ENCODE measurements at places on chromosomes 12 and 14.

- no peak for DNase-seq
These were observed 42.2 kb downstream of the ZCRB1 start for GRCh38 chr12:42283739-42284138.

GRCh38 chr14:28769276-28769880, 2.8 kb downstream of the FOXG1 start:
- no peak for DNase-seq

DNA sequence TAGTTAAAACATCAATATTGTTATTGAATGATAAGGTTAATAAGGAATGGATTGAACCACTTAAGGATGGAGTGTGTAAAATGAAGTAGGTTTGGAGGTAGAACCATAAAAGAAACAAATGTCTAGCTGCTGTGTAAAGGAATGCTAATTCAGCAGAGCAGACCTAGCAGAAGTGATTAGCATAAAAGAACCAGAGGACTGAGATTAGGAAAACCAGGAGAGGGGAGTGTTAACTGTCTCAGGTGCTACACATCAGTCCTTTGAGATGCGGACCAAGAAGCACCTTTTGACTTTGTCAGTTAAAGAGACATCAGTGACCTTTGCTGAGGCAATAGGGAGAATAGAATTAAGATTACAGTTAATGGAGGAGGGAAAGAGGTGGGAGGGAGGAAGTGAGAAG, 84.5 kb downstream of the PLEKHA5 start:
- DNase-seq = no peak

GRCh38 chr12:561908-562593, 101.2 kb downstream of the NINJ2 start:
- DNase-seq = no peak

GRCh38 chr14:72513965-72514659, 379.8 kb downstream of the DPF3 start:
- DNase-seq = no peak

DNA sequence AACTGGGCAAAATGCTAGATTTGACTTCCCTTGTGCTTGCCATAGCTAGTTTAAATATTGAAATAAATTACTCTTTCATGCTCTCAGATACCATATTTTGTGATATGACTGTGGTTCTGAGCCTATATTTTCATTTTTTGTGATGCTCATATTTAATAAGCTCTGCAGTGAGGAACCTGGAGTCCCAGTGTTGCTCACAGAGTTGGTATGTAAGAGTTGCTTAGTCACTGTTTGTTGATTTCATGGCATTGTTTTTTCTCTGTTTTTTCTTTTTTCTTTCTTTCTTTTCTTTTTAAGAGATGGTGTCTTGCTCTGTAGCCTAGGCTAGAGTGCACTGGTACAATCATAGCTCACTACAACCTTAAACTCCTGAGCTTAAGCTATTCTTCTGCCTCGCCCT, 750.5 kb upstream of the TMEM132C start:
- no peak for DNase-seq

DNA sequence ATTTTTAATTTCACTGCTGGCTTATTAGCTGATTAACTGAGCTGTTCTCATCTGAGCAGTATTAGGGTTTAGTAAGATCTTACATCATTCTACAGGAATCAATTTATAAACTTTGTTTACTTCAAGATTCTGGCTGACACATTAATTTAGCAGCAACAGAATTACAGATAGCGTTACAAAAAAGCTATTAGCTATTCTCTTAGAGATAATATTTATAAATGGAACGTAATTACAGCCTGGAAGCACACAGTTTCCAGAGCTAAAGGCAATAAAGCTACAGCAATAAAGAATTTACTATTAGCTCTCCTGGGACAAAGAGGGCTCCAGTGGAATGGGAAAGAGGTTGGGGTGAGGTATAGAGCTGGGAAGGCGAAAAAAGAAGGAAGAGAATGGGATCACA, 34.7 kb downstream of the PDE6H start:
- no peak for DNase-seq

DNA sequence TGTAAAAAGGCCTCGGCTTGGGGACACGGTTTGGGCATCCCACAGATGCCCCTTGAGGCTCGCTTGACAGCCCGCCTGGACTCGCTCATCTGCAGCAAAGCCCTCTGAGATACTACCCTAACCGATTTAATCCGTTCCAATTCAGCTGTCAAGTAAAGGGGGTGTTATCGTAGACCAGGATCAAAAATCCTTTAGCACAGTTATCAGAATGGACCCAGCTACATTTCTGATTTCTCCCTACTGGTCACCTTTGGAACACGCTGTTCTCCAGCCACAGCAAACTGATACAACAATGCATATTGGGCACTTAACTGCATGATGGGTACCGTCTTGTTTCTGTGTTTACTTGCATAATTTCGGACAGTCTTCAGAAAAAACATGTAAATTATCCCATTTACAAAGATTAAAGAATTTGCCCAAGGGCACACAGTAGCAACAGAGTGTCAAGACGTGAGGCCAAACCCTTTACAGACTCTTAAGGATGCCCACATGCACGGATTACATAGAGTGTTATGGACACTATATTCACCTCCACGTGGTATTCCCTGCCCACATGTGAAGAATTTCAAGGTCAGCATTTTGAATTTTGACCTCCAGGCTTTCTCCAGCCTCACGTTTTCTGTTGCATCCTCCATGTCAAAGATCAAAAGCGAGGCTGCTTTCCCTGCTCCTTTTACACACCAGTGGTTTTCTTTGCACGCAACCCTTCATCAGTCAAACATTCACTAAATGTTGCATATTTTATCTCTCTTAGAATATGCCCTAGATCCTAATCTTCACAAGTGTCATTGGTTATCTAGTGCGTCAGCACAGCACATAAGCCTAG, 3.2 kb upstream of the DUSP6 start:
- no peak for DNase-seq

DNA sequence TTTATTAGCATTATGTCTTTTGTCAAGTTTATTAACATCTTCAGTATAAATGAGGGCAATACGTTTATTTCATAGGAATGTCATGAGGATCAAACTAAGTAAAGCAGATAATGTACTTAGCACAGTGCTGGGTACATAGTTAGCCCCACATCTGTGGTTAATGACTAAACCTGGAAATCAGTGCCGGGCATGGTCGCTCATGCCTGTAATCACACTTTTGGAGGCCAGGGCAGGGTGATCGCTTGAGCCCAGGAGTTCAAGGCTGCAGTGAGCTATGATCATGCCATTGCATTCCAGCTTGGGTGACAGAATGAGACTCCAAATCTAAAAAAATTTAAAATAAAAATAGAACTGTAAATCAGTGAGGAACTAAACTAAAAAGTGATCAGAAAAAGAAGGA, 44.8 kb upstream of the GUCY2C start:
- DNase-seq = no peak

- DNase-seq = no peak
These were observed 15.0 kb downstream of the GABARAPL1 start for GRCh38 chr12:10227648-10228047.

DNA sequence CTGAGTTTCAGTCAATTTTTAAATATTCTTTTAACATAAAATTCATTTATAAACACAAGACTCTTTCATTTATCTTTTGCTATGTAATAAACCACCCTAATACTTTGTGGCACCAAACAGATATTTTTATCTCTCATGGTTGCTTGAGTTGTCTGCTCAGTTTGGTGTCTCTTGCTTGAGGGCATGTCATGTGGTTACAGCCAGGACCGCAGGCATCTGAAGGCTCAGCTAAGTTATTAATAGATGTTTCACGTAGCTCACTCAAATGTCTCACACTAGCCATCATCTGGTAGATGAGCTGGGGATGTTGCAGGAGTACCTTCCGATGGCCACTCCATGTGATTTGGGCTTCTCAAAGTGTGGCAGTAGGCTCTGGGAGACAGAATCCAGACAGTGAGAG, 597.8 kb downstream of the ETNK1 start:
- DNase-seq = no peak

DNA sequence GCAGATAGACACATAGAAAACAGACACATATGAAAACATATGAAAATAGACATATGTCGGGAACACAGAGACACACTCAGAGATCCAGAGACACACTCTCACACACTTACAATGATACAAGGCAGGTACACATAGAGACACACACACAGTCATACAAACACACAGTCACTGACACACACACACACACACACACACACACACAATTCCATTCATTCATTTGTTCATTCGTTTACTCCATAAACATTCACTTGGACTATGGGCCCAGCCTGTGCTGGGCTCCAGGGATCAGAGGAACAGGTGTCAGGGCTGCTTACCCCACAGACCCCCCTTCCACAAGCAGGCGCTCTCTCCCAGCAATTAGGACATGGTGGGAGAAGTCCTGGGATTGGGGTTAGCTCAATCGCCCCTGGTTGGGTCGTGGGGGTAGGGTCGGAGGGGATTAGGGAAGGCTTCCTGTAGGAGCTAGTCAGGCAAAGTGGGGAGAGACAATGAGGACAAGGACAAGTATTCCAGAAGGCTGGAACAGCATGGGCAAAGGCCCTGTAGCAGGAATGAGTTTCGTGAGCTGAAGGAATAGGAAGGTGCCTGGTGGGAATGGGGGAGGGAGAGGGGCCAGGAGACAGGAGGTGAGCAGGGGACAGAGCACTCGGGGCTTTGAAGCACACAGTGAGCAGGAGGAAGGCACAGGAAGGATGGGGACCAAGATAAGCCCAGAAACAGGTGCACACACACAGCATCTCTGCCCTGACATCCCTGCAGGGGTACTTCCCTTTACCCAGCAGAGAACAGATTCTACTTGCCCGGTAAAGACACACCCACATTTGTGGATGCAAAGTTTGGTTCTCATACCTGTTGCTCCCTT, 6.5 kb downstream of the RASAL1 start:
- no peak for DNase-seq

GRCh38 chr12:117809509-117809908, 159.3 kb downstream of the KSR2 start:
- no peak for DNase-seq

DNA sequence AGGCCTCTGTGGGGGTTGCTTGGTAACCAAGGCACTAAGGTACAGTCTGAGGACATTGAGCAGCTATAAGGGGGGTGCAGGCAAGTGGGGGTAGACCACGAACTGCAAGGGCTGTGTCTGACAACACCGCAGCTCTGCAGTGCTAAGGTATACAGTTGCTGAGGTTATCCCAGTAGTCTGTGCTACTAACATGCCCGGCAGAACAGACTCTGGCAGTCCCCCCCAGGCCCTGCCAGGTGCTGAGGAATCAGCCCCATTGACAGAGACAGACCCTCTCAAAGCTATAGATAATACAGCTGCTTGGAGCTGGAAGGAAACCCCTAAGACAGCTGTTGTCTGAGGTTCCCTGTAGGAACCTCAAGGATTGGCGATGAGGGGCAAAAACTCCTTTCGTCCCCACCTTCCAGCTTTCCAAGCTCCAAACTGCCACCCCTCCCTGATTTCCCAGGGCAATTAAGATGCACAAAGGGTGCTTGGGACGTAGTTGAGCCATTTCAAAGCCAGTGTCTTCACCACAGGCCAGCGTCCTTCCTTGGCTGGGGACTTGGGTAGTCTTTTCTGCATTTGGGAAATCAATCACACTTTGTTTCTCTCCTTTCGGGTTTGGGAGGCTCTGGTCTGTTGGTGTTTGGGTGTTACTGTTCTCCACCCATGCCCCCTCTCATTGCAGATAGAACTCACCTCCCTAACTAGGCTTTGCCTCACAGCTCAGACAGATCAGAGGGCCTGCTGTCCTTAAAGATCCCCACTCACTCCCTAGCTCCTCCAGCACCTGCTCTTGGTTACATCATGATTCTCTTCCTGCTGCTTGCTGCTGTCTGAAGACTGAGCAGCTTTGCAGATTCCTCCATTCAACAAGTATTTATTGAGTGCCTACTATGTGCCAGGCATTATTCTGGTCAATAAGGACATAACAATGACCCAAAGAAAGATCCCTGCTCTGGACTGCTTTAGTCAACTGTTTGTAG, 2.0 kb upstream of the MYH7 start:
- DNase-seq = no peak

GRCh38 chr12:75814851-75815754, 216.5 kb downstream of the PHLDA1 start:
- DNase-seq = no peak

DNA sequence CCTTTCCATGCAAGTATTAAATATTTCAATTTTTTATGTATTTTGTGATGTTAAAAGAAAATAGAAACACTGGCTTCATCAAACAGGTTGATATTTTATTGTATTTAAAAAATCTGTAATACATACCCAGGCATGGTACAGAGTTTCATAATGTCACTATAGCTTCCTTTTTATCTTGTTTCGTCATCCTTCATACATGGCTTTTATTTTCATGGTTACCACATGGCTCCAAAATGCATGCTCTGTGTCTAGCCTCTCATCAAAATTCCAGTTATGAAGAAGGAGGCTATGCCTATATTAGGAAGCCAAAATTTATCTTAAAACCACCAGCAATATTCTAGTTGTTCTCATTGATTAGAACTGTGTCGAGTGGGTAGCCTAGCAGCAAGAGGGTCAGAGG, 464.8 kb downstream of the BTG1 start:
- DNase-seq = no peak

- no peak for DNase-seq
These were observed 145.0 kb downstream of the PRKCH start for GRCh38 chr14:61466249-61466904.

DNA sequence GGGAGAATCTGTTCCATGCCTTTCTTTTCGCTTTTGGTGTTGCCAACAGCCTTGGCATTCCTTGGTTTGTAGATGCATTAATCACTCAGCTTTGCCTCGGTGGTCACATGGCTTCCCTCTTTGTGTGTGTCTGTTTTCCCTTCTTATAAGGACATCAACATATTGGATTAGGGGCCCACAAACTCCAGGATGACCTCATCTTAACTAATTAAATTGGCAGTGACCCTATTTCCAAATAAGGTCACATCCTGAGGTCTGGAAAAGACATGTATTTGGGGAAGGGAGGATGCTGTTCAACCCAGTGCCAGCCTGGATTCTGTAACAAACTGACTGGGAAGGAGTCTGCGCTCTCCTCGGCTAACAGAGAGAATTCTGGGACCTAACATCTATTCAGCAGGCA, 365.7 kb upstream of the FKBP4 start:
- no peak for DNase-seq

DNA sequence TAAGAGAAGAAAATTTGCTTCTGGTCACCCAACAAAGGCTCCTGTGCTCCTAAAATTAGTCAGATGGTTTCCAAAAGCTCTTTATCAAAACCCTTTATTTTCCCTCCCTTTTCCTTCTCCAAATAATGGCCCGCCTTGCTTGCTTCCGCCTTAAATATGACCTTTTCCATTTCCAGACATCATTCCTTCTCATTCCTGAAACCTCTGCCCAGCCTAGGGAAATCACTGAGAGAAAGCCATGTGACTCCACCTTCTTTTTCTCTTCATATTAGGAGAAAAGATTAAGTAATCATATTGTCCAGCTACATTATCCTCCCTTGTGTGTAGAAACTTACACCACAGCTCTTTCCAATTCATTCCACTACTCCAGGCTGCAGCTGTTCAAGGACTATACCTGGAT, 75.7 kb upstream of the GPHB5 start:
- DNase-seq = no peak

GRCh38 chr14:41782511-41782910, 175.8 kb downstream of the LRFN5 start:
- DNase-seq = no peak
